ENCODE measurements at places on chromosomes 16 and 17.

- DNase-seq, result no peak
Observed at GRCh38 chr16:73847090-73847489, 449.5 kb upstream of the PSMD7 start.

- DNase-seq, result no peak
Observed at GRCh38 chr16:11164482-11165270, 91.3 kb downstream of the SOCS1 start.

DNA sequence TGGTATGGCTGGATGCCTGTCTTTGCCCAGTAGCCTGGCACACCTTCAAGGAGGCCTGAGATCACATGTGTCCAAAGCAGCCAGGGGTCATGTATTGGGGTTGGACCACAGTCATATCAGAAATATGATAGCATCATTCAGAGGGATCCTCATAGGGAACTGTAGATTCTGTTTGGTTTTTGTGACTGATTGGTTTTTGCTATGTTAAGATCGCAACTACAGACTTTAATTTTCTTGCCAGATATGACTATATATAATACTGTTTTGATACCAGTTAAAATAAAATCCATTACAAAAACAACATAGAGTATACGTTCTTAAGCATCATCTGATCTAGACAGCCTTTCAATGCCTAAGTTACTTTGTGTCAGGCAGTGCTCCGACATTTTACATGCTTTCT, 11.8 kb upstream of the SMPD3 start:
- no peak for DNase-seq

GRCh38 chr16:57571098-57571497, 28.7 kb downstream of the ADGRG5 start:
- no peak for DNase-seq

GRCh38 chr16:56734429-56734828, 4.5 kb downstream of the NUP93 start:
- no peak for DNase-seq

GRCh38 chr17:2723505-2723996, 12.0 kb upstream of the CLUH start:
- DNase-seq, result no peak

GRCh38 chr16:73040136-73040535, 7.8 kb downstream of the ZFHX3 start:
- no peak for DNase-seq

DNA sequence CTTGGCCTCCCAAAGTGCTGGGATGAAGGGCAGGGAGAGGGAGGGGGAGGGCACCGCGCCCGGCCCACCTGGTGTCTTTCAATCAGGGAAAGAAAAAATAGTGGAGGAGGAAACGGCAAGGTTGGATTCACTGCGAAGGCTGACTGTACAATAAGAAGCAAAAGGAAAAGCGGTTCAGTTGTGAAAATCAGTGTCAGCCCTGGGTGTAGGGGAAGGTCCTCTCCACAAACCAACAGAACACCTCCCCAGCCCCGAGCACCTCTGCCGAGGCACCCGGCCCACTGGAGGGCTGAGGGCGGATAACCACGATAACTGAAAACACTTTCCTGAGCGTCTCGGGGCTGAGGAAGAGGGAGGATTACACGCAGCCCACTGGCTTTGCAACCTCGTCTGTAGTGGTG, 1.4 kb upstream of the SPG7 start:
- DNase-seq, result no peak
